C1 segment of cervical spinal cord (tissue), 14 donors: ENCODE measurements at places on chromosomes 16 and 17.

DNA sequence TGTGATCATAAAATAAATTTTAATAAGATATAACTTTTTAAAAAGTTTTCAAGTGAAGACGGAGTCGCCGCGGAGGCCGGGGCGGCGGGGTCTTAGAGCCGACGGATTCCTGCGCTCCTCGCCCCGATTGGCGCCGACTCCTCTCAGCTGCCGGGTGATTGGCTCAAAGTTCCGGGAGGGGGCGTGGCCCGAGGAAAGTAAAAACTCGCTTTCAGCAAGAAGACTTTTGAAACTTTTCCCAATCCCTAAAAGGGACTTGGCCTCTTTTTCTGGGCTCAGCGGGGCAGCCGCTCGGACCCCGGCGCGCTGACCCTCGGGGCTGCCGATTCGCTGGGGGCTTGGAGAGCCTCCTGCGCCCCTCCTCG, at the start of gene FOXC2:
Gene FOXC2 (plus strand): TSS at position 229 of the 365 bp plus-strand sequence. CDS start 507 bp downstream, outside the sequence.
- no peak for DNase-seq

DNA sequence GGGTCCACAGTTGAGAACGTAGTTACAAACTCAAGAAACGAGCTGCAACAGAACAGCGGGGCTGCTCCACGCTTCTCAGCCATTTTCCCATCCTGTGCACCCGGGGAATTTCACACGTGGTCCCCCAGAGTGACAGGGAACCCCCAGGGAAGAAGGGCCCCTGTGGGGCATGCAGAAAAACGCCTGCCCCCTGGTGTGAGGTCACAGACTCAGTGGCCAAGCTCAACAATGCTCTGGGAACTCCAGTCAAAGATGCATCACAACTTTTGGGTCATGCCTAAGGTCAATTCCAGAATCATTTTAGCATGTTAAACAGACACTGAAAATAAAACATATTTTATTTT, 115.4 kb downstream of the ZNF778 start:
- DNase-seq = no peak

DNA sequence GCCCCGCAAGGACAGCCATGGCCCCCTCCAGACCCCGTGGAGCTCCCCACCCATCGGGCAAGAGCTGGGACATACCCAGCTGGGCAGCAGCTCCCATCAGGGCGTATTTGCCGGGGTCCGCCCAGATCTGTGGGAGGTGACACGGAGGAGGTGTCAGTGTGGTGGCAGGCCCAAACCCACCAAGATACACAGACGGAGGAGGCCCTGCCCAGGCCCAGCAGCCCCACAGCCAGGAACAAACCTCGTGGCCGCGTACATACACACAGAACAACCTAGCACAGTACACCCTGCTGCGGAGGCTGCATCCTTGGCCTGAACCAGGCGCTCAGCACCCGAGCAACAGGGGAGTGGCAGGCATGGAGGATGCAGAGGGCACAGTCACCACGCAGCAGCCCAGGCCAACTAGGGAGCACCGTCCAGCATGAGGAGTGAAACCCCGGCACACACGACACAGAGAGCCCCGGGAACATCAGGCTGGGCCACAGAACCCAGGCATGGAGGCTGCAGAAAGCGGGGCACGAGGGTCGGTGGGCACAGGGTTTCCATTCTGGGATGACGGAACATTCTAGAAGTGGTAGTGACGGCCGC, 4.9 kb upstream of the CCDC154 start:
- no peak for DNase-seq

- no peak for DNase-seq
Measured at GRCh38 chr17:69084911-69085310, 24.2 kb upstream of the ABCA9 start.

GRCh38 chr16:20866145-20866772, 33.9 kb downstream of the DCUN1D3 start:
- DNase-seq = peak; percentile 30

DNA sequence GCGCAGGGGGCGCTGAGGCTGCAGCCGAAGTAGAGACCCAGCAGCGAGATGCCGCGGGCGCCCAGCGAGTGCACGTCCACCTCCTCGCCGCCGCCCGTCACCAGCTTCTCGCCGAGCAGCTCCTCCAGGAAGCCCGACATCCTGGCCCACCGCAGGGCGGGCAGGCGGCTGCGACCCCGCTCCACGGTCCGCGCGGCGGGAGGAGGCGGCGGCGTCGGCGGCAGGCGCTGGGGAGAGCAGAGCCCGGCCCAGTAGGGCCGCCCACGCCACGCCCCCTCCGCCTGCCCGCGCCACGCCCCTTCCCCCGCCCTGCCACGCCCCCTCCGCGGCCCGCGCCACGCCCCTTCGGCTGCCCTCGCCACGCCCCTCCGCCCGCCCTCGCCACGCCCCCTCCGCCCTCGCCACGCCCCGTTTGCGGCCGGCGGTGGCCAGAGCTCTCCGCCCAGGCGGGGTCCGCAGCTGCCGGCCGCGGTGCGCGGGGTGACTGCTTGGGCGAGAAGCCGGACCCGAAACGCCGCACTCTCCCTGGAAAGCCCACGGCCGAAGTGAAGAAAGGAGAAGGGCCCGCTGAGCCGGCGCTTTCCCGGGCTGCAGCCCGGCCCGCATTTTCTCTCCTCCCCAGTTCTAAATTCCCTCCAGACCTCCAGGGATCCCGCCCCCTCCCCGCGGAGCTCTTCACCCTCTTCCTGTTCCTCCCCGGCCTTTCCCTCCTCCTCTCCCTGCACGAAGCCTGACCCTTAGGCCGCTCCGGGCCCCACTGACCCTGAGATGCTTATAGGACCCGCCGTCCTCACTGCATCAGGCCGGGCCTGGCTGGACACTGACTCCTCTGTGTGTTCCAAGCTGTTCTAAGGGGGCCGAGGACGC, at the start of gene NXN:
Gene NXN (minus strand): TSS at position 238 of the 867 bp plus-strand sequence.
- peak; percentile 92 for DNase-seq

DNA sequence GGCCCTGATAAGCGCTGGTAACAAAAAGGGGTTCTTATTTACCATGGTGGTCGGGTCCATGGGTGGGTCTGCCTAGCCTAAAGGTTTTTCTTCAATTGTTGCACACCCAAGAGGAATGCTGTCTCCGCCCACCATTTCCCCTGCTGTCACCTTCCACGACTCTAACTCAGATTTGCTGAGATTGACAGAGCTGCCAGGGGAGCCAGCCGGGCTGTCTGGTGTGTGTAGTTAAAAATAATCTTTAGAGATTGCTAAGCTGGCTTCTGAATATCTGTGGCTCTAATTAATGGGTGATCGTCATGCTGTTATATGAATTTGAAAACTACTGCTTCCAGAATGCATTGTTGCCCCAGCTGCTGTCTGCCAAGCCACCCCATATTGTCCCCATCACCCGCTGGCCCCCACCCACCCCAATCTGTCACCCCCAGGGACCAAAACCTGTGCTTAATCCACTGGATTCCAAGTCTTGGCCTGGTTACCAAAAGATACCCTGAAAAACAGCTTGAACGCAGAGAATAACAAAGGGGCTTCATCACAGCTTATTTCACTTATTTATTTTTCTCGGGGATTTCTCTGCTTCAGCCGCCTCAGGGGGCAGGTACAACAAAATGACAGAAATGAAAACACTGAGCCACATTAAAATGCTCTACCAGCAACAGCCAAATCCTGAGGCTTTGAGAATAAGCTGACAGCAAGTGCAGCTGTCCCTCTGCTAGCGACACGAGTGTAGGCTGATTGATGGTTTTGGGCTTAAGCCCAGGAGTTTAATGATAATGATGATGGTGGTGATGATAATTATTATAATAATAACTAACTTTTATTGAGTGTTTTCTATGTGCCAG, 46.1 kb upstream of the NLK start:
- no peak for DNase-seq

DNA sequence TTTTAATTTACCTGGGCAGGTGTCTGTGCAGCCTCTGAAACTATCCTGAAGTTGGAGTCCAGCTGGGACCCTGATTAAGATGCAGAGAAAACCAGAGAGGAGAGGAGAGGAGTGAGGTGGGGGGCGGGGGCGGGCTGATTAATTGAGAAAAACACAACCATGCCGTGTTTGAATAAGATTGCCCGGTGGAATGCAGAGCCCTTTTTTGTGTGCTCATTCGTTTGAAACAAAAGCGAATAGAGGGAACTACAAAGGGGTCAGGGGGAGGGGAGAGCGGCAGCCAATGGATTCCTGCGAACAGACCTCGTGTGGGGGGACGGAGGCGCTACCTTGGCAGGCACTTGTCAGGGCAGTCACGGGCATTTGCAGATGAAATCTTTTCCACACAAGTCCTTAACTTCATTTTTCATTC, 355.8 kb downstream of the SOX9 start:
- DNase-seq = peak; percentile 22

DNA sequence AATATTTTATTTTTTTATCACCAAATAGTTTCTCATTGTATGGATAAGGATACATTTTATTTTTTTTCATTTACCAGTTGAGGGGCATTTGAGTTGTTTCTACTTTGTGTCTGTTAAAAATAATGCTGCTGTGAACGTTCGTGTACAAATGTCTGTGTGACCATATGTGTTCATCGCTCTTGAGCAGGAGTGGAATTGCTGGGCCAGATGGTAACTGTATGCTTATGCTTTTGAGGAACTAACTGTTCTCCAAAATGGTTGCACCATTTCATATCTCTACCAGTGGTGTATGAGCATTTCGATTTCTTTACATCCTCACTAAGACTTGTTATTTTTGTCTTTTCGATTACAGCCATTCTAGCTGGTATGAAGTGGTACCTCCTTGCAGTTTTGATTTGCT, 212.5 kb upstream of the N4BP1 start:
- no peak for DNase-seq

- no peak for DNase-seq
Measured at GRCh38 chr17:2551928-2552327, 40.2 kb upstream of the METTL16 start.

GRCh38 chr16:15593235-15593634, 49.7 kb downstream of the MARF1 start:
- no peak for DNase-seq

DNA sequence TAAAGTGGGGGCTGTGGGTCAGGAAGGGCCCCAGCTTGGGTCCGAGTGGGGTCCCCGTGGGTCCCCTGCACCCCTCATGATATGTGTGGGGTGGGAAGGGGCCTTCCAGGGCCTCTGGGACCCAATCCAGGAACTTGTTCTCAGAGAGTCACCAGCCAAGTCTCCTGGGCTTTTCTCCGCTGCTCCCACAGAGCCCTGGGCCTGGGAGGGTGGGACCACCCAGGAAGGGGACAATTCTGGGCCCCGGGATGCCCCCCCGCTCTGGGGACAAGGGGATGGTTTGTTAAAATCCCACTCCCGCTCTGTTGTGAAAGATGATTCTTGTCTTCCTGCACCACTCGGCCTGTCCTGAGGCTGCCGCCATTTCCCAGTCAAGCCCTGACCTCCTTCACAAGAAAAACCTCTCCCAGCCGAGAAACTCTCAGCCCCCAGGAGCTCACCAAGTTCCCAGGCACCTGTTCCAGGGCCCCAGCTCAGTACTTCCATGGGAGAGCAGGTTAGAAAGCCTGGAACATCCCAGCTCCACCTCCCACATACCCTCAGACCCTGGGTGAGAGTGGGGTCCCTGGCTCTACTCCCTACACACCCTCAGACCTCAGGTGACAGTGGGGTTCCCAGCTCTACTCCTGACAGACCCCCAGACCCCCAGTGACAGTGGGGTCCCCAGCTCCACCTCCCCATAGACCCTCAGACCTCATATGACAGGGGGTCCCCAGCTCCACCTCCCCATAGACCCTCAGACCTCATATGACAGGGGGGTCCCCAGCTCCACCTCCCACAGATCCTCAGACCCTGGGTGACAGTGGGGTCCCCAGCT, 75.1 kb downstream of the METRNL start:
- DNase-seq = no peak
